ENCODE measurements at places on chromosomes 6 and 20.
A peak's percentile ranks its signal among the peaks of the same experiment; 100 is the strongest.

GRCh38 chr6:133512410-133513016, 271.4 kb downstream of the EYA4 start:
- peak; percentile 60 for DNase-seq

GRCh38 chr6:170034294-170034693, 256.6 kb downstream of the DLL1 start:
- no peak for DNase-seq

- DNase-seq, result no peak
Observed at GRCh38 chr6:111653434-111653833, 47.8 kb upstream of the TRAF3IP2 start.

DNA sequence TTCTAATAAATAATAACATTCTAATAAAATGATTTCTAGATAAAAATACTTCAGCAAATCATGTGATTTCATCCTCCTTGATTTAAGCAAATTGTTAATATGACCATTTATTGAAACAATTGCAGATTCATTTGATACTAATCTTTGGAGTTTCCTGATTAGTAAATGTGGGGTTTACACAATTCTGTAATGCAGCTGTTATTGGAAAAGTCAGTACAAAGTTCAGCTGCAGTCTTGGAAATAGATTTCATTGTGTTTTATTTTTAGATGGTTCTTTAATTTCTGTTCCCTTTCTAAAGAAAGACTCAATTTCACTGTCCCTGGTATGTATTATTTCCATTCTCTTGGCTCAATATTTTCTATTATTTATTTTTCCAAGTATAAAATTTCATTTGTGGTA, 342.0 kb downstream of the TBC1D32 start:
- no peak for DNase-seq

- peak; percentile 96 for DNase-seq
Observed at GRCh38 chr20:53750827-53751619, 157.4 kb upstream of the ZNF217 start.

GRCh38 chr6:125773387-125774341, 17.1 kb upstream of the NCOA7 start:
- DNase-seq, result no peak

- no peak for DNase-seq
Observed at GRCh38 chr6:131443514-131443913, 129.5 kb upstream of the ARG1 start.

- peak; percentile 33 for DNase-seq
Observed at GRCh38 chr6:151379933-151380847, 11.2 kb downstream of the ZBTB2 start.

GRCh38 chr6:152423216-152424103, 213.7 kb downstream of the SYNE1 start:
- DNase-seq, result peak; percentile 2

Data from KBM-7 (cell line).